G401 (cell line): ENCODE measurements at places on chromosomes 7 and 10.

DNA sequence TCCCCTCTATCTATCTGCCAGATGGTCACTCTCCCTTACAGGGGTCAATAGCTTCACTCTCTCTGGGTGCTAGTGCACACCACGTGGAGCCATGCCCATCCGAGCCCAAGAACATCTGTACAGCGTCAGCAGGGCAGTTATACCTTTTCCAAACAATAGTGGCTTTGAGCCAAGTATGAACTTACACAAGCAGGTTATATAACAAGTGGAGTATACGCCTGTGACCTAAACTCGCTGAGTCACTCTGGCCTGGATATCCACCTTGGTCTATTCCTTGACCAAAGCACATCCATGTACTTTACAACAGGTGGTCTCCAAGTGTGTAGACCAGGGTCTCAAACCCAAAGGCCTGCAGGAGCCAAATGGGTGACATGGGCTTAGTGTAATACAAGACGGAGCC lies 20.3 kb downstream of the PLAC9 start:
- DNase-seq: no peak

- DNase-seq: no peak
Observed at GRCh38 chr10:88995156-88995876, 4.7 kb downstream of the FAS start.

GRCh38 chr7:148986742-148987009 lies 41.6 kb downstream of the PDIA4 start:
- no peak for DNase-seq

GRCh38 chr10:85222300-85222699 lies 893.9 kb downstream of the CCSER2 start:
- DNase-seq: no peak

- DNase-seq: no peak
Observed at GRCh38 chr7:157473051-157473569, 136.3 kb downstream of the DNAJB6 start.

DNA sequence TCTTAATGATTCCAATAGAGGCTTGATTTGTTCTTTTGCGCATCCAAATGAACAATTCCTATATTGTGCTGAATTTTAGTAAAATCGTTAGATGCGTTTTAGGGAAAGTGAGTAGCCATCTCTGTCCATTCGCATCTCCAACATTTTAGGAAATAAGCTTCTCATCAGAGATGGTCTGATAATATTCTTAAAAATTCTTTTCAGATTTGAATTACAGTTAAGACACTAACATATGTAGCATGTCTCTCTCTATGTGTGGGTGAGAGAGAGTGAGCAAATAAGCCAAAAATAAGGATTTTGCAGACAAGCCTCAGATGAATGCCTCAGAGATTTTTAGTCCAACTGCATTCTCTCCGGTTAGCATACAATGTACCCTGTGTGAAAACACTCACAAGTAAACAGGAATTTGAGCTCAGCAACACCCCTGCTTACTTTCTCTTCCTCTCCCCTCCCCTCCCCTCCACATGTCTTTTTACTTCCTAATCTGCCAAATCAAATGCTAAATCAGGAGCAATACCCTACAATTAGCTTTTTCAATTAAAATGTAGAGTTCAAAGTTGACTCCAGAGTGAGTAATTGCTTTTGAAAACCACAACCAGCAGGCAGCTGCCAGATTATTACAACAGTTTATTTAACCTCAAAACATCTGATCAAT lies 354.4 kb downstream of the CRPPA start:
- DNase-seq: no peak

DNA sequence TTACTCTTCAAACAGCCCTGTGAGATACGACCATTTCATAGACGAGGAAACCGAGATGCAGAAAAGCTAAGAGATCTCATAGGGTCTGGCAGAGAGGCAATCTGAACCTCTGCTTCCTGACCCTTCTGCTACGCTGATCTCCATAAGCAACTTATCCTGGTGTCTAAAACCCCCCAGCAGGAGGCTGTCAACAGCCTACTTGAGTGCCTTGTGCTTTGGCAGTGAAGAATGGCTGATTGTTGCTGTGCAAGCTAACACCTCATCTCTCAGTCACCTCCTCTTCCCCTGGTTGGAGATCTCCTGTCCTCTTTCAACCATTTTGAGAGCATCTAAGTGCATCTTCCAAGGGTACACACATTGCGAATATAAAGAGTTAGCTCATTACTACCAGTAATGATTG lies 86.2 kb downstream of the AOAH start:
- no peak for DNase-seq

GRCh38 chr7:1943933-1944618 lies 274.0 kb downstream of the ELFN1 start:
- DNase-seq: no peak

DNA sequence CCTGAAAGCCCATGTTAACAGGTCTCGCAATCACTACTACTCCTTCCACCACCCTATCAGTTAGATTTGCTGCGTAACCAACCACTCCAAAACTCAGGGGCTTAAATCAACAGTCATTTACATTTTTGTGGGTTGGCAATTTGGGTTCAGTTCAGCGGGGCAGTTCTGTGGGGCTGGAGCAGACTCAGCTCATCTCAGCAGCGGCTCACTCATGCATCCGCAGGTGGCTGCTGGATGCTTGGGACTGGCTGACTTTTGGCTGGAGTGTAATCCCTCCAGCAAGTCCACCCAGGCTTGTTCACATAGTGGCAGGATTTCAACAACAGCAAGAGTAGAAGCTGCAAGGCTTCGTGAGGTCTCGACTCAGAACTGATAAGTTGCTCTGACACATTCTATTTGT lies 79.2 kb downstream of the NEUROD6 start:
- no peak for DNase-seq

- no peak for DNase-seq
Observed at GRCh38 chr10:44572146-44572545, 187.2 kb upstream of the CXCL12 start.

DNA sequence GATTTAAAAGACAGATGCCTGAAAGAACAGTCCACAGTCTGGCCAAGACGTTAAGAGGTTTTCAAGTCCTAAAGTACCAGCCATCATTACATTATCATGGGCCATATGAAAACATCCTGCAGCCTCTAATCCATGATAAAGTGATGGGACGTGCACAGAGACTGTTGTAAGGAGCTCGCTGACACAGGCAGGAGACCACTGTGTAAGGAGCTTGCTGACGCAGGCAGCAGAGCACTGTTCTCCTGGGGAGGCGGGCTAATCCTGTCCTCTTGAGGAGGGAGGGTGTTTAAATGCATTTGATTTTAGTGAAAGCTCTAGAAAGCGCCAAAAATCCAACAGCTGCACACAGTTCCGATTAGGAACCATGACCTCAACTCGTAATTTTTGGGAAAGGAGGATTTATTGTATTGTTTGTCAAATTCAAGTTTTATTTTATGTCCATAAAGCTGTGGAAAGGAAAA lies 16.9 kb downstream of the SVIL start:
- DNase-seq: no peak

DNA sequence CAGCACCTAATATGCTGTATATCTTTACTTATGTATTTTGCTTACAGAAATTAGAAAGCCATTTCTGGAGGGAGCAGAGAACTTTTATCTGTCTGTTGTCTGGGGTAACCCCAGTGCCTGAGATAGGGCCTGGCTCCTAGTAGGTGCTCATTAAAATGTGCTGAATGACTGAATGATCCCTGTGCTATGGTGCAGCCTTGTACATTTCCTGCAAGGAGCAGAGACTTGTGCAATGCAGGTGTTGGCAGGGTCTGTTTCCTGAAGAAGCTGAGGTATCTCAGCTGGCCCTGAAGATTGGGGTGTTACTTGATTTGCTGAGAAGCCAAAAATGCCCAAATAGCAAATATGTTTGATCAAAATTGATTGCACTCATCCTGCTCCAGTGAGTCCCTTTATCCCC lies 65.5 kb downstream of the RAMP3 start:
- DNase-seq: no peak

- DNase-seq: no peak
Observed at GRCh38 chr10:18364987-18365775, 225.0 kb downstream of the CACNB2 start.

DNA sequence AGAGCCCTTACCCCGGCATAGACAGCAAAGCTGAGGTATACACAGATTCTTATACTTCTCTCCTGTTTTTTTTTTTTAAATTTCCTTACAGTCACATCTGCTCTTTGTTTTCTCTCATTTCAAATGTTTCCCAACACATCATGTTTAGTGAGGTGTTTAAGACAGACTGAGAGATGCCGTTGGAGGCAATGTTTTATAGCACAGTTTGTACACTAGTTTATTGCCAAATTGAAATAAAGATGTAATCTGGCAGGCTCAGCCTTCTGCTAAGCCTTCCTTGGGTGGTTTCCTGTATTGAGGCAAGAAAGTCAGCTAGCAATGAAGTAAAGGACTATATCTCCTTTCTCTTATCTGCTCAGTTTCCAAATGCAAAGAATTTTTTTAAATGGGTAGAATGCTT lies 393.4 kb downstream of the SORCS1 start:
- DNase-seq: no peak

GRCh38 chr7:112880818-112881418 lies 90.7 kb upstream of the TMEM168 start:
- DNase-seq: no peak

DNA sequence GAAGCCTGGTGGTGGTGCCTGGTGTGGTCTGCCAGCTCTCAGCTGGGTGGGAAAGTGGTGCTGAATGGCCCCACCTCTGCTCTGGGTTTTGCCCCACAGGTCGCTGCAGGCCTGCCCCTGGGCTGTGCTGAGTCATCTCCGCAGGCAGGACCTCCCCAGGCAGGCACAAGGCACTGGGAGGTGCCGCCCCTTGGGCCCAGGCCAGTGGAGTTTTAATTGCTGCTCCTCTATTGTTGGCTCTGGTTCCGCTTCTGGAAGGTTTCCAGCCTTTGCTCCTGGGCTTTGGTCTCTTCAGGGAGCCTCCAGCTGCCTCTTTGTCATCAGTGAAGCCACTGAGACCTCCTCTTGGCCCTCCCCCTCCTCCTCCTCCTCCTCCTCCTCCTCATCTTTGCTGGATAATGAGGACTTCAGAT lies 180.3 kb upstream of the GRB10 start:
- no peak for DNase-seq

GRCh38 chr7:72430531-72430930 lies 18.4 kb upstream of the CALN1 start:
- DNase-seq: peak; percentile 99

DNA sequence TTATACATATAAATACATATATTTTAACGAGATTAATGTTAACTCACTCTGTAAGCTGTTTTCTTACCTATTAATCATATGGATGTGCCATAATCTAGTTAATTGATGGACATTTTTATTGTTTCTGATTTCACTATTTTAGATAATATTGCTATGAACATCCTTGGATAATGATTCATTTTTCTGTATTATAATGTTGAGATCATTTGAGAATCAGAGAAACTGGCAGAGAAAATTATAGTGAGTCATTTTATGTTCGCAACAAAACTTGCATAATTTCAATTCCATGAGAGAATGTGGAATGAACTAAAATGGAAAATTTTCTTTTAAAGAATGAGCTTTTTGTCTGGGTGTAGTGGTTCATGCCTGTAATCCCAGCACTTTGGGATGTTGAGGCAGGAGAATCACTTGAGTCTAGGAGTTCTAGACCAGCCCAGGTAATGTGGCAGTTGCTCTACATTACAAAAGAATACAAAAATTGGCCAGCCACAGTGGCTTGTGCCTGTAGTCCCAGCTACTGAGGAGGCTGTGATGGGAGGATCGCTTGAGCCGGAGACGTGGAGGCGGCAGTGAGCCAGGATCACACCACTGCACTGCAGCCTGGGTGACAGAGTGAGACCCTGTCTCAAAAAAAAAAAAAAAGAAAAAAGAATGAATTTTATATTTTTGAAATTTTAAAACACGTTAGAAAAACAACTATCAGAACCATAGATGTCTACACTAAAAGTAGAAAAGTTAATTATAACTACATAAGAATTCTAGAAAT lies 40.5 kb downstream of the PAPSS2 start:
- DNase-seq: no peak

DNA sequence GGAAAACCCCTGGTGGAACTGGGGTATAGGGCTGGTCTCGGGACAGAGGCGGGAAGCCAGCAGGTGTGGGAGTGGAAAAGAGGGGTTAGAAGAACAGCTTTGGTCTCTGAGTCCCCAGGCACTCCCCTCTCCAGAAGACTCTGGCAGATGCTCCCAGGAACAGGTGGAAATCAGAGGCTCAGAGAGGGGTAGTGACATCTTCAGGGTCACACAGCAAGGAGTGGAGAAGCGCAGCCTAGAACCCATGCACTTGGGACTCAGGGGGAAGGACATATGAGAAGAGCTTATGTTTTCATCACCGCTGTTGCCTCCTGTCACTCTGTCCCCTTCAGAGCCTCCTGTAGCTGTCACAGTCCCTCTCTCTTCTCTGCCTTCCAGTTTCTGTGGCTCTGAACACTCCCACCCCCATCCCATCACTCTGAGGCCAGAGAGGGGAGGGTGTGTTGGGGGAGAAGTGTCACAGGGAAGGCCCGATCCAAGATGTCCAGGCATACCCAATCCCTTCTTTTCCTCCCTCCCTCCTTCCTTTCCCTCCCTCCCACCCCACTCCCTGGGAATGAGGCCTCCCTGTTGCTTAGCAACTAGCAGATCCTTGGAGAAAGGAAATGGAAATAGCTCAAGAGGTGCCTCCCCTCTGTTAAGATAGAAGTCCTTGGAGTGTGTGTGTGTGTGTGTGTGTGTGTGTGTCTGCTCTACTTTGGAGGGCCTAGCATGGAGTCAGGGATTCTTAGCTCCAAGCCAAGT lies 32.0 kb downstream of the SRRM3 start:
- DNase-seq: peak; percentile 59

DNA sequence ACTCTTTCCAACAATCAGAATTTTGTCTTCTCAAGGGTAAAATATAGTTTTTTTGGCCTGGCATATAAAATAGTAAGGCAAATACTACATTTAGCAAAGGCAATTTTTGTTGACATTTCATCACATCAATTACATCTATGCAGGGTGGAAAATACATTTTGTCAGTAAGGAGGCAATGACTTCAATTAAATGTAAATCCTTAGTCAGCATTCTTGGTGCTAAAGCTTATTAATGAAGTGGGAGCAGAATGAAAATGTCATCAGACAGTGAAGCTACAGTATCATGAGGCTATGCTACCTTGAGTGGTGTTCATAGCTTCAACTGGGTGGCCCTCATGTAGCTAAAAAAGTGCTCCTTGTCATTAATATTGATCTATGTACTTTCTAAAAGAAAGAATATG lies 8.9 kb downstream of the LRRTM3 start:
- DNase-seq: no peak
